Midbrain (tissue), 1 donor: ENCODE measurements at places on chromosomes 4 and X.

DNA sequence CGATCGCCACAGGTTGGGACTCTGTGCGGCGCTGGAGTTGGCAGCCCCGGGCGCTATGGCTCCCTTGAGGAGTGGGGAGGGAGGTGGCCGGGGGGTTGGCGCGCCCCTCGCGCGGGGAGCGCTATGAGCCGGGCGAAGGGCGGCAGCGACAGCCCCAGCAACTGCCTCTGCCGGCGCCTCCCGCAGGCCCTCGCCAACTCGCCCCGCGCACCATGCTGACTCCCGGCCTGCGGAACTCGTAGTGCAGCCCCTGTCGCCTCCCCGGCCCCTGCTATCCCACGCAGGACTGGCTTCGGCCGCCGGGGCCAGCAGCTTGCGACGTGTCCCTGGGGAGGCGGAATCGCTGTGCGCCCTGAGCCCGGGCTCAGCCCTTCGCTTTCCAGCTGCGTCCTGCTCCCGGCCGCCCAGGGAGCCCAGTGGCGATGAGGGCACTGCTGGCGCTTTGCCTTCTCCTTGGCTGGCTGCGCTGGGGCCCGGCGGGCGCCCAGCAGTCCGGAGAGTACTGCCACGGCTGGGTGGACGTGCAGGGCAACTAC lies 415 bp downstream of the SHISA3 start:
- no peak for DNase-seq

GRCh38 chrX:40778861-40779575 lies 43.7 kb upstream of the MED14 start:
- no peak for DNase-seq

- DNase-seq = no peak
These were observed 65.5 kb downstream of the ZNF81 start for GRCh38 chrX:47902161-47902560.

DNA sequence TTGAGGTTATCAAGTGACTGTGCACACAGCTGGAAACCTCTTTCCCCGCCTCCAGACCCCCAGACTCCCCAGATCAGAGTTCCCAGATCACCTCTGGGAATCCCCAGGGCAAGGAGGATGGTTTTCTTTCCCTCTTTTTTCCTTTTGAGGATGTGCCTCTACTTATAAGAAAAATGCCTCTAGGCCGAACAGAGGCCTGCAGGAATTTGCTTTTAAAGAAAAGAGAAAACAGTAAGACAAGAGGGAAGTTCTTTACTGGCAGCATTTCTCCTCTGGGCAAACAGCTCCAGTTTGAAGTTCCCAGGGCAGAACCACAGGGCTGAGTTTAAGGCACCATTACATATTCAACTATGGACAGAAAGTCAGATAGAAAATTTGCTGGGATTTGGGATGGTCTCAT lies 837.9 kb upstream of the LCORL start:
- DNase-seq = no peak

GRCh38 chr4:144181391-144181790 lies 40.9 kb upstream of the GYPA start:
- DNase-seq = no peak

DNA sequence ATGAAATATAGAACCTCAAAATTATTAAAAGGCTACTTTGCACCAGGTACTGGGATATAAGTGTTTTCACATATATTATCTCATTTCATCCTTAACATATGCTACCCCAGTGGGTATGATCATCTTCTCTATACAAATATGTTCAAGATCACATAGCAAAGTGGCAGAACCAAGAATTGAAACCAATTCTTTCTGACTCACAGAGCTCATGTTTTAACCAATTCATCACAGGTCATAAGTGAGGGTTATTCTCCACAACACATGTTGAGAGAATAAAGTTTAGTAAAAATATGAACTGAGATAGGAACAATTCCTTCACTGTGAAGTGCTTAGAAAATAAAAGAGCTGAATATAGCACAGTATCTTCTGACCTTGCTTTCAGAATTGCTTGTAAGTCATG lies 442.9 kb upstream of the RASGEF1B start:
- no peak for DNase-seq

DNA sequence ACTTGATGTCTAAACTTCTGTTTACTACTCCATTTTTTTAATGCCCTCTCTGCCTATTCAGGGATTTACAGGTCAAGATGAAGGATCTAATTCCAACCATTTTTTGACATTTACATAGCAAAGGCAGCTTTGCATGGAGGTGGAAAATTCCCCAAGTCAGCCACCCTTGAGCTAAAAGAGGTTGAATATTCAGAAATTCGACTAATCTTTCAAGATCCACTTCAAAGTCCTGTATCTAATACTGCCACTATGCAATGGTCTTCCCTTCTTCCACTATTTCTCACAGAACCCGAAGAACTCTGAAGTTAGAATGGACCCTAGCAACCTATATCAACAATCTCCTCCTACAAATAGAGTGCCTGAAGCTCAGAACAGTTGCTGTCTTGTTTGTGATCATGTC lies 21.6 kb downstream of the CFAP97 start:
- DNase-seq = no peak

GRCh38 chr4:137307806-137308205 lies 224.5 kb downstream of the PCDH18 start:
- no peak for DNase-seq

GRCh38 chr4:30840571-30840970 lies 120.4 kb downstream of the PCDH7 start:
- DNase-seq = no peak
